Psoas muscle (tissue), 8 donors: ENCODE measurements at places on chromosomes 6 and 20.
A peak's percentile ranks its signal among the peaks of the same experiment; 100 is the strongest.

GRCh38 chr6:12842114-12842513 lies 125.5 kb downstream of the PHACTR1 start:
- no peak for DNase-seq

DNA sequence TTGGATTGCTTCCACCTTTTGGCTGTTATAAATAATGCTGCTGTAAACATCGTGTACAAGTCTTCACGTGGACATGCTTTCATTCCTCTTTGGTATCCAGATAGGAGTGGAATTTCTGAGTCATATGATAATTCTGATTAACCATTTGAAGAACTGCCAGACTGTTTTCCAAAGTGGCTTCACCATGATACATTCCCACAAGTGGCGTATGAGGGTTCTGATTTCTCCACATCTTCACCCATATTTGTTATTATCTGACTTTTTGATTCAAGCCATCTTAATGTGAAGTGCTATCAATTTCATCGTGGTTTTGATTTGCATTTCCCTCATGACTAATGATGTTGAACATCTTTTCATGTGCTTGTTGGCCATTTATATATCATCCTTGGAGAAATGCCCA lies 2.9 kb upstream of the SNRPB start:
- no peak for DNase-seq

GRCh38 chr6:163786995-163787671 lies 372.6 kb downstream of the QKI start:
- no peak for DNase-seq

DNA sequence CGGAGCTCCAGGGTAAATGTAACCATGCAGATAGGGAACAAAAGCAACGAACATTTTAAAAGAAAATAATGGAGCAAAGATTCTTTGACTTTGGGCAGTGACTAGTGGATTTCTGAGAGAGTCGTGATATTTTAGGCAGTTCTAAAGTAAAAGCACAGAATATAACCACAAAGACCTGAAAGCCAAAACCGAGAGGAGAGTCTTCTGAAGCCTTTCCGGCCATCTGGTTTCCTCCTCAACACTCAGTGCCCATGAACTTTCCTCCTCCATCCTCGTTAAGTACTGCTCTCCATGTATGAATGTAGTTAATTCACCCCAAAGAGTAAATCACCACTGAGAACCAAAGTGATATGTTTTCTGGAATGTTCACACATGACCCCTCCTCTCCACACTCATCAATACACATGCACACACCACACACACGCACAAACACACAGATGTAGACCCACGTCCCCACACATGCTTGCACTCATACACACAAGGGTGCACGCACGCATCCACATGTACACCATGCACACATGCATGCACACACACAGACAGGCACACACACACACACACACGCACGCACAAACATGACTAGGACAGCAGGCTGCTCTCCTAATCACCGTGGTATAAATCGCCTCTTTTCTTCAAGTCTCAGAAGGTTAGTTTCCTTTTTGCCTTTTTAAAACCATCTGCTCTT lies 109.5 kb downstream of the MYLK4 start:
- DNase-seq: no peak

DNA sequence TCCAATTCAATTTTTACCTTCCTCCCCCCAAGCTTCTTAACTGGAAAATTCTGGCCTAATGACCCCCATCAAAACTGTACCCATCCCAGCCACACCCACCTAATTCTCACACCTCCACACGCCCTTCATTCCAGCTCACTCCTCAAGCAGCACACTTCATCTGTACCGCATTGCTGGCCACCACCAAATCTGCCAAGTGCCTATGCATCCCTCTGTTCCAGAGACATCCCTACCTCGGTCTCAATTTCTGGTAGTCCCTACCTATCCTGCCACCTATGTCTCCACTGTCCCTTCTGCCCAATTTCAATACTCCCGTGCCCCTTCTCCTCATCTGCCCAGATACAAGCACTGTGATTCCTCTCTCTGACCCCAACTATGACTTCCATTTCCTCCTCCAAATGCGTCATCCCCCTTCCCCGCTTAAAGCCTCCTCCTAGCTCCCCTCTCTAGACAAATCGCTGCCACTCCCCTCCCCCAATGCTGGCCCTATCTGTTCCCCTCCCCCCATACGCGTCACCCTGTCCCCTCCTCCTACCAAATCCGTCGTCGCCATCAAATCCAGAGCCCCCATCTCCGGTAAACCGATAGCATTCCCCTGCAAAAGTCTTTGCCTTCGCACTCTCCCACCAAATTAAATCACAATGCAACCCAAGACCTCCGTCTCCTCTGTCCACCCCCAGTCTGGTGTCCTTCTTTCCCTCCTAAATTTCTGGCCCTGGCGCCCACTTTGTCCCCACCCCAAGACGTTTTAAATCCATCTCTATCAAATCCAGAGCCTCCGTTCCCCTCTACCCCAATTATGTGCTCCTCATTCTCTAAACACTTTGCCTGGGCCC lies 1.2 kb downstream of the MTCH1 start:
- DNase-seq: peak; percentile 57

- DNase-seq: no peak
Measured at GRCh38 chr20:64140956-64141355, 23.3 kb upstream of the MYT1 start.

DNA sequence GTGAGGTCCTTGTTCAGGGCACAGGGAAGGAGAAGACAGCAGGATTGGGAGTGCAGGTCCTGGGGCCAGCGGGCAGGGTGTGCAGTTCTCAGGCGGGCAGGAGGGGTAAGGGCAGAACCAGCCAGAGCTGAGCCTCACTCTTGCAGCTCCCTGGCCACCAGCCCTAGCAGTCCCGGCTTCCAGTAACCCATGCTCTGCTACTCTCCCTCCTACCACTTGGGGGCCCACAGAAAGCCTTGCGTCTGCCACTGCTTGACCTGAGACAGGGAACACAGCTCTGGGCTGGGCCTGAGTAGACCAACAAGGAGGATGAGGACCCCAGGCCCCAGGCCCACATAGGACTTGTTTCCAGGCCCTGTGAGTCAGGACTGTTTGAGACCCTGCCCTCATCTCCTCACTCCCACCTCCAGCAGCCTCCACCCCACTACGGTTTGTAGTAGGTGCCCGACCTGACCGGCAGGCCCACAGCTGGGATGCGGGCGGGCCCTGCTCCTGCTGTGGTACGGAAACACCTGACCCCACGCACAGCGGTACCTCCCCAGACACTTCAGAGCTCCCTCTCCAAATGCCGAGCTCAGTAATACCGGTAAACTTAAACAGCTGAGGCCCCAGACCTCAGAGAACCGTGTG lies 39.2 kb downstream of the KCNK5 start:
- DNase-seq: no peak

GRCh38 chr20:59514554-59514953 lies 89.8 kb upstream of the PHACTR3 start:
- DNase-seq: no peak

GRCh38 chr6:166776571-166776970 lies 149.5 kb upstream of the RPS6KA2 start:
- DNase-seq: no peak

DNA sequence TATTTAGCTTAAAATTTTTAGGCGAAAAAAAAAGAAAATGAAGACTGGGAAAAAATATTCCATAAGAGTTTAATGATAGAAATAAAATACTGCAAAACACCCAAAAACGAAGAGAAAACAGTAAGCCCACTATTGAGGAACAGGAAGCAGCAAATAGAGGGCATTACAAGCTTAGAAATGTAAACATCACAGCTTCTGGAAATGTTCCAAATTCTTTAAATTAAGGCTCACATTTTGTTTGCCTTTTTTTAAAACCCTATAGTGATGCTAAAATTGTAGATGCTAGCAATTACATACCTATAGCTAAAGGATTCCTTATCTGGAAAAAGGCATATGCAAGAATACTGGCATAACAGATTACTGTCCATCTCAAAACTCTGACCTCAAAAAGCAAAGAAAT lies 248.6 kb downstream of the KHDRBS2 start:
- DNase-seq: no peak
